ENCODE measurements at places on chromosomes 3 and 15.

- no peak for DNase-seq
These were observed 410.5 kb downstream of the UNC13C start for GRCh38 chr15:54388746-54389145.

DNA sequence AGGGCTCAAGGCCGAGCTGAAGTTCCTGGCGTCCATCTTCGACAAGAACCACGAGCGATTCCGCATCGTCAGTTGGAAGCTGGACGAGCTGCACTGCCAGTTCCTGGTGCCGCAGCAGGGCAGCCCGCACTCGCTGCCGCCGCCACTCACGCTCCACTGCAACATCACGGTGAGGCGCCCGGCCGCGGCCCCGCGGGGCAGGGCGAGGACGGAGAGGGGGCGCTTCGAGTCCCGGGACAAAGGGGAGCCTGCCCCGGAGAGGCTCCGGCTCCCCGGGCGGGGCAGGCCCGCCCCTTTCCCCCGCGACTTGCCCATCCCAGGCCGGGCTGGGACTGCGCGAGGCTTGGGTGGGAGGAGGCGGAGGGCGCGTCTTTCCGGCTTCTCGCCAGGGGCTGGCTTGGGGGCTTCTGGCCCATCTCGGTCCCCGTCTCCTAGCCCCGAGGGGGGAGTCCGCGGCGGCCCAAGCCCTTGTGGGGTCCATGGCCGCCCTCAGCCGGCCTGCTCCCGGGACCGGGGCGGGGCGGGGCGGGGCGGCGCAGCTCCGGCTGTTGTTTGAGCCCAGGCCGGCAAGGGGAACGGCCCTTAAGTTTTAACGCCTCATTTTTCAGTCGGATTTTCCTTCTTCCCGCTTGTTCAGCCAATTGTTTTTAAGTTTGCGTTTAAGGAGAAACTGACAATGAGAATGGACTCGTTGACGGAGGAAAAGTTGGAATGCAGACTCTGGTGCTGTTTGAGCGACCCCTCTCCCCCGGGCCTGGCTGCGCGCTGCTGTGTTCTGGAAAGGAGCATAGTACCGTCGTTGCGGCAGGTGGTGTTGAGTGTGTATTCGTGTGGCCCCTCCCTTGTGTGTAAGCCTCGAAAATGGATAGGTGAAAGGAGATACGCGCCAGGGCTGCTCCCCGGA, 683 bp downstream of the UBE2Q2 start:
- DNase-seq = peak; percentile 57

- DNase-seq = no peak
These were observed 208.0 kb downstream of the NR2F2 start for GRCh38 chr15:96538491-96538890.

DNA sequence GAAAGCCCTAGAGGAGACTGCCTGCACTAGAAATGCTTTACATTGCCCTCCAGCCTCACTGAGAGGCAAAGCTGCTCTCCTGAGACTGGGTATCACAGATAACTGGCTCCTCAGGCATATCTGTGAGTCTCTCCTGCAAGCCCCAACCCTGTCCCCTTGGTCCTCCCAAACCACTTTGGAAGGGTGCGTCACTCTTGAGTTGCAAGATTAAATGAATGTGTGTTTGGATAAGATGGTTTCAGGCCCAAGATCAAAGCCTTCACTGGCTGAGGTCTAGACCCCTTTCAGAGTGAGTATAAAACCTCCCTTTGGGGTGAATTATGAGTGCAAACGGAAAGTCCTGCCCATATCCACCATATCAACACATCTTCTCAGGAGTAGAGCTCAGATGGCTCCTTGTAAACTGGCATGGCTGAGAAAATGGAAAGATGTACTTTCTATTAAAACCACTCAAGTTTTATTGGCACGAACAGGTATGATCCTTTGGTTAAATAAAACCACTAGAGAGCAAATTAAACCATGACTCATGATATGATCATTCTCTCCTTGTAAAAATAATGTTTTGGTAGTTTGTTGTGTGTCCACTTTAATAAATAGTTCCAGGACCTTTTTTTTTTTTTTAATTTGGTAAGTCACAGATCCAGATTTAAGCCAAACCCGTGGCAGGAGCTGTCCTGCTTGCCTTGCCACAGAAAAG, 164.0 kb downstream of the CHST2 start:
- no peak for DNase-seq

DNA sequence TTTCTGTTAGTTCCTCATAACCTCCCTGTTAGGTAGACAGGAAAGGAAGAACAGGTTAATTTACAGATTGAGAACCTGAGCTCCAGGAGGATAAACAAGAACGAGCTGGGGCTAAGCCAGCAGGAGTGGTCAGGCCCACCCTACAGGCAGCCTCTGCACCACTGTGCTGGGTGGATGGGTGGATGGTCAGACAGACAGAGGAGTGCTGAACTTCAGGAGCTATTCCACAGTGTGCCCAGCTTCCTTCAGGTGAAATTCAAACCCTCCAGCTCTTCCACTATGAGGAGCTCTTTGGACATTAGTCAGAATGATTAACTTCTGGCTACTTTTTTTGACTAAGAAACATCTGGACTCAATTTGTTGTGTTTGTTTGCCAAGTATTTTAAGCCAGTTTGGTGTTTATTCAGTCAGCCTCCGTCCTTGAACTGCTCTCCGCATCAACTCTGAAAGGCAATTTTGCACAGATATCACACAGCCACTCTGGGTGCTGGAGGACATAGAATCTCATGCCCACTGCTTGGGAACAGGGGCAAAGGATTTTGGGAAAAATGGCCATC, 361.9 kb downstream of the CLSTN2 start:
- no peak for DNase-seq

- no peak for DNase-seq
These were observed 692 bp downstream of the PSMD2 start for GRCh38 chr3:184299488-184300377.

DNA sequence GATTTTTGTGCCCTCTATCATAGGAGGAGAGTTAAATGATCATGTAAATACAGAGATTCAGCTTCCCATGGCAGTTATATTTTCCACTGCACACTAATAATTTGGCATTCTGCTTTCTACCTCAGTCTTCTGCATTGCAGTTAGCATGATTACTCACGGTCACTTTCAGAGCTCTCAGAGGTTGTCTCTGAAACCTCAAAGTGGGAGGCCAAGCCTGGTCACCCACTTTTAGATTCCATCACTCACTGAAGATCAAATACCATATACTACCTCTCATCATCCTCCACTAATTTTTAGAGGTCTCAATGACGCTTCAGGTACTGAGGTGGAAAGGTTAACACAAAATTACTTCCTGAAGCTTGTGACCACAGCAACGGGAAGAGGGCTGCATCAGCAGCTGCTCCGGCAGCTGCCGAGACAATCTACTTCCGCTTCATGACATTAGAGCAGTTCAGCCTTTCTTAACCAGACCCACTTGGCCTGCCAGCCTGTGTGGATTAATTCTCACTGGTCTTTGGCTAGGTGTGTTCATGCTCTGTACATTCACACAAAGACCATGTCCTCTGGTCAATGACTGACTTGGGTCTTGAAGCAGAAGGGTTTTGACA, 416.4 kb upstream of the PDZRN3 start:
- DNase-seq = no peak

GRCh38 chr15:73052653-73053397, 562 bp downstream of the NEO1 start:
- peak; percentile 77 for DNase-seq

GRCh38 chr3:15982667-15983196, 185.0 kb upstream of the ANKRD28 start:
- DNase-seq = no peak

DNA sequence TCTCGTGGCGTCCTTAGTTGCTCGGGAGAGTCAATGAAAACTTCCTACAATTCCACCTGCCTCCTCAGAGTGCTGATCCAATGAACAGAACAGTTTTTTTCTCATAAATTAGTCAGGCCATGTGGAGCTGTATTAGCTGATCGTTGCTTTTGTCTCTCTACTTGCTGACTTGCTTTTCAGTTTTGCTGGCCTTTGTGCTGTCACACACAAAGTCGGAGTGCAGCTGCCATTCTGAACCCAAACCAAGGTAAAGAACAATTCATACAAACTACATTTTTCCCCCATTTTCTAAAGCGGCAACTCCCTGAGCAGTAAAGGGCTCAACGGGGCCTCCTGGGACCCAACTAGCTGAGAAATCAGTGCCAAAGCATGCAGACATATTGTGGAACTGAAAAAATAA, 43.1 kb downstream of the MEIS2 start:
- no peak for DNase-seq

DNA sequence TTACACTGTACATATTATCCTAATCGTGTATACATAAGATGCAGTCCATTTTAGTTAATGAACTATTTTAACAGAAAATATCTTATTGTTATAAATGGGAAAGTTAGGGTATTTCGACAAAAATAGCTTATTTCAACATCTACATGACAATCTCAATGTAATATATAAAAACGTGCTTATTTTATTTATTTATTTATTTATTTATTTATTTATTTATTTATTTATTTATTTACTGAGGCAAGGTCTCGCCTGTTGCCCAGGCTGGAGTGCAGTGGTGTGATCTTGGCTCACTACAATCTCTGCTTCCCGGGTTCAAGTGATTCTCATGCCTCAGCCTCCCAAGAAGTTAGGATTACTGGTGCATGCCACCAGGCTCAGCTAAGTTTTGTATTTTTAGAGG, 614.2 kb downstream of the CADM2 start:
- no peak for DNase-seq

DNA sequence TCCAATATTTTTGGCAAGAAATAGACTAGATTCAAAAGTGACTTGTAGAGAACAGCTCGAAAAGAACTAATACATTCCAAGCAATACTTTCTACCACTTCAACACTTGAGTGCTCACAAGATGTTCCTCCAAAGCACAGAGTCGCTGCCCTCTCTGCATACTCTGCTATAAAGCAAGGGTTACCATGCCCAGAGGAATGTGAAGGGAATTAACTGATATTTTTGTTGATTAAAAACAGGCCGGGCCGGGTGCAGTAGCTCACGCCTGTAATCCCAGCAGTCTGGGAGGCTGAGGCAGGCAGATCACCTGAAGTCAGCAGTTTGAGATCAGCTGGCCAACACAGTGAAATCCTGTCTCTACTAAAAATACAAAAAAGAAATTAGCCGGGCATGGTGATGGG, 57.6 kb upstream of the CSPG5 start:
- no peak for DNase-seq

- no peak for DNase-seq
These were observed 937.2 kb downstream of the FHIT start for GRCh38 chr3:60313951-60314461.

GRCh38 chr3:164452707-164453106, 625.6 kb downstream of the SI start:
- DNase-seq = no peak

DNA sequence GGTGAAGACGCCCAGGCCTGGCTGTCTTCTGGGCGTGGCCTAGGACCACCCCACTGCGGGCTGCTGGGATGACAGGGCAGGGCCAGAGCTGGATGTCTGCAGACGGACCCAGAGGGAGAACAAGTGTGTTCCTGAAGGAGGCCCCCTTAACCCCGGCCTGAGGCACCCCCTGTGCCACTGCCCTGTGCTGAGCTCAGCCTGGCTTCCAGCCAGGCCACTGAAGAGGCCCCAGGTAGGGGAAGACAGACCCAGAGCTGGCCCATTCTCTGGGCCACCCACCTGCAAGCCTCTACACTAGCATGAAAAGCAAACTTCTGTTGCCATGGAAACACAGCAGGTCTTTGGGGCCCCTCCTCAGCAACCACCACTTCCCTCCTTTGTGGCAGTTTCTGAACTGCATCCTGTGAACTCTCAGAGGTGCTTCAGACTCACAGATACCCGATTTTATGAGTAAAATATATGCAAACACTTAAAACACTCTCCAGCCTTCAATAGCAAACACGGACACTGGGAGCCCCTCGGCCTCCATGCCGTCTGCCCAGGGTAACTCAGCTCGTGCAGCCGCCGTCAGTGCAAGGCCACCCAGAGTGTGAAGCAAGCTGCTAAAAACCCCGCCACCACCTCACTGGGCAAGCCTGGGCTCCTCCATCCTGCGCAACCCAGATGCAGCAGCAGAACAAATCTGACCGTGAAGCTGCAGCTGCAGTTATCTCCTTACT, 42.5 kb downstream of the CMTM6 start:
- DNase-seq = no peak

DNA sequence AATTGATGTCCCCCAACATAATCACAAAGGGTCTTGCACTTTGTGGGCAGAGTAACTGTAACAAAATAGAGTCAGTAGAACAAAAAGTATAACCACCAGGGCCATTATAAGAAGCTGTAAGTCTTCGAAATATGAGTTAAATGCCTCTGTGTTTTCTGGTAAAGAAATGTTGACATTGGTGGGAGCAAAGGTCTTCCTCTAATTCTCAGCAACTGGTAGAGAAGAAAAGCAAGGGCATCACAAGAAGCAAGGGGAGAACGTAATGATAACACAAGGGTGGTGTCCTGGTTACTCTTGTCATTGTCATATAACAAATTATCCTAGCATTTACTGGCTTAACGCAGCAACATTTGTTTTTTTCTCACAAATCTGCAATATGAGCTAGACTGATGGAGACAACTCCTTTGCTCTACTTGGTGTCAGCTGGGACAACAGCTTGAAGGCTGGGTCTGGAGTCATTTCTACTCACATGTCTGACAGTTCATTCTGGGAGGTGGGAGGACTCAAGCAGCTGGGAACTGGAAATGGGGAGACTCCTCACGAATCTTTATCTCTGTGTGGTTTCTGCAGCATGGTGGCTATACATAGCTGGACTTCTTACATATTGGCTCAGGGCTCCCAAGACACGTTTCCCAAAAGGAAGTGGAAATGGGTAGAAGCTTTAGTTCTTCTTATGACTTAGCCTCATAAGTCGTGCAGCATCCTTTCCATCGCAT, 20.2 kb downstream of the DNAJB11 start:
- DNase-seq = no peak

DNA sequence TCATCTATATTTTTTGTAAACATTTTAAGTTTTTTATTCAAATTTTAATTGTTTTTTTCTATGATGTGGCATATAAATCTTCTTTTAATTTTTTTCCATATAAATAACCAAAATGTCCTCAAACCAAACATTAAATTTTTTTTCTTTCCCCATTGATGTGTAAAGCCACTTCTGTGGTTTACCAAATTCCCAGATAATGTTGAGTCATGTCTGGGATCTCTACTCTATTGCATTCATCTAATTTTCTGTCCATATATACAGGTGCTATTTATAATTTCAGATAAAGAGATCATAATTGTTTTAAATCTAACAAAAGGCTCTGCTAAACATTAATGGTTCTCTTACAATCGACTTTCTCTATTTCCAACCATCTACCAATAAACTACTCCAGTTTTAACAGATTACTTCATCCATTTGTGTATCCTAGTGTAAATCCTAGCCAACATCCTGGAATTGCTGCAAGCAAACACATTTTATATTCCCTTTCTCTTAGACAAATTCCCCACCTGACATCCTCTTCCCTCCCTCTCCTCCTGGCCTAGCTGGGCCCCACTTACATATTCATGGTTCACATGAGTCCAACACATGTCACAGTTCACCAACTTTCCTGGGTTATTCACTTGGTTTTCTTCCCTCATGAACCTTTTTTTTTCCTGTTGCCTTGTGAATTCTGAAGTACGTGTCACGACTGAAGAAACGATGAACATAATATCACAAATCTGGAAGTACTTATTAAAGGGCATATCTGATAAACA, 368.0 kb upstream of the AGTR1 start:
- DNase-seq = no peak

- no peak for DNase-seq
These were observed 1.7 kb downstream of the CNOT10 start for GRCh38 chr3:32686713-32687112.

All from WERI-Rb-1 (cell line).